ENCODE measurements at places on chromosomes 7 and 10. TPM values are rescaled to one million over a fixed set of nuclear protein-coding genes. Genes with fewer than 3 reads are reported as not detected.

Gene CAMK2B
- 1.6 TPM for total RNA-seq

Gene OR6V1
- not detected for total RNA-seq

DNA sequence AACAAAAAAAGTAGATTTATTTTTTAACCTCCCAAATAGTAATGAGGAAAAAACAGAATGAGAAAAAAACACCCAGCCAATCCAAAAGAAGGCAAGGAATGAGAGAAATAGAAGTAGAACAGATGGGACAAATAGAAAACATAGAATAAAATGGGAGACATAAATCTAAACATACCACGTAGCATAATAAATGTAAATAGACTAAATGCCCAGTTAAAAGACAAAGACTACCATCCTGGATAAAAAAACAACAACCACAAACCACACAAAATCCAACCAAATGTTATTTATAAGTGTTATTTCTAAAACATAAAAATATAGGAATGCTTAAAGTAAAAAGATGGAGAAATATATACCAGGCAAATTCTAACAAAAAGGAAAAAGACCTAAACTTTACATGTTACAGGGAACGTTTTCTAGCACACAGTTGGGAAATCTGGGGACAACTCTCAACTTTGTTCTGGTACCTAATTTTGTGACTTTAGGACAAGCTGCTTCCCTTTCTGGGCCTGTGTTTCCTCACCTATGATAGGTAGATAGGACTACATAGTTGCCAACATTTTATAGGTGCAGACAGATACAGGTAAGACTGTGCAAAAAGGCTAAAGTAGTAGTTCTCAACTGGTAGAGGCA, 98.4 kb downstream of the SPDYE5 start:
- H3K36me3 ChIP-seq: no peaks in the 10 kb centered on the region
- no peak overlapping the region for H3K4me3 ChIP-seq
- DNase-seq: no peak
- H3K4me1 ChIP-seq: peaks cover 8% of the 10 kb centered on the region
- no peaks in the 10 kb centered on the region for H3K27me3 ChIP-seq

DNA sequence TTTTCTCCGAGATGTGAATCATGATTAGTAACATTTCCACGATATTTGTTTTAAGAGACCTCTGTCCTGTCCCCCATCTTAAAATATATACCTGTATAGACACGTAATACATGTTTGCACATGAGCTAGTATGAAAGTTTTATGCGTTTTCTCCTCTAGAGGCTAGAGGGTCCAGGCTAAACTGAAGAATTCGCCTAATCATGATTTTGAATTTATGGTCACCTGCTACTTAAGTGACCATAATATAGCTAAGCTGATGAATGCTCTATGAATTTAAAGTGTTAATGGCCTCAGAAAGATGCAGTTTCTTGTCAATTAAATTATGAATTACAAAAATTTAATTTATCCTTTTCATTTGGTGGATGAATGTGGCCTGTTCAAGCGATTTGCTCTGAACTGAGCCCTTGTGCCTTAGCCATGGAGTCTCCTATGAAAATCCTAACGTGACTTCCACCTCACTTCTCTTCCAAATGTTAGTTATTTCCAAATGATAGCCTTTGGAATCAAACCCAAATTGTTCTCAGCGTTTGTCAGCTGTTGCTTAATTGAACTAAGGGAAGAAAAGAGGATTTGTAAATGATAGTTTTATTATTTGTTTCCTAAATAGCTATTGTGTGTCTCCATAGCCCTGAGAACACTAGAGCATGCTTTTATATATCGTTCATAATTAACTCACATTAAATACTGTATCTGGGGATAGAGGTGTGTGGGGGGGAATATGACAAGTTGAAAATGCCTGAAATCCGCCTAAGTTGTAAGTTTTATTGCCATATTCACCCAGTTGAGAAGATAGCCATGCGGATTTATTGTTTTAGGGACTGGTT, 2.3 kb downstream of the CELF2 start:
- DNase-seq: no peak
- H3K27ac ChIP-seq: no peak overlapping the region
- peaks cover 72% of the 10 kb centered on the region for H3K27me3 ChIP-seq
- no peaks in the 10 kb centered on the region for H3K36me3 ChIP-seq
- peaks cover 10% of the 10 kb centered on the region for H3K4me1 ChIP-seq

Gene FXYD4
- total RNA-seq: not detected

DNA sequence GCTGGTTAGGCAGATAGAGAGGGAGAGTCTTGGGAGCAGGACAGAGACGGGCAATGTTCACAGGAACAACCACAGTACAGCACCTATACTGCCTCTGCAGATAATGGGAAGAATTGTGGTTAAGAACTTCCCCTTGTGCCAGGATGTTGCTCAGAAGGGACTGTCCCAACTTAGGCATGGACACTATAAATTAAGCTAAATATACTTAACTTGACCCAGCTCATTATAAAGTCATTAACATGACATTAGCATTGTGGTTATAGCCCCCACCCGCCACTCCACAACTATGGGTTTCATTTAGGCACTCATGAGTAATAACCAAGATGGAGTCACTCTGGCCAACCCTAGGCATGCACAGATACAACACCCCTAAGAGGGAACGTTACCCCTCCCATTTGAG, 310.9 kb upstream of the NRG3 start:
- no peaks in the 10 kb centered on the region for H3K36me3 ChIP-seq
- H3K4me1 ChIP-seq: no peaks in the 10 kb centered on the region
- no peak for DNase-seq
- H3K27ac ChIP-seq: no peak overlapping the region
- no peaks in the 10 kb centered on the region for H3K27me3 ChIP-seq
